IMR-90 (cell line): ENCODE measurements at places on chromosomes 4 and X.

GRCh38 chr4:43423276-43423675 is 530.8 kb downstream of the GRXCR1 start:
- DNase-seq, result no peak

- no peak for DNase-seq
These were observed 328.6 kb upstream of the ARX start for GRCh38 chrX:25344161-25344936.

GRCh38 chrX:51496501-51497291 is at the start of gene NUDT11:
NUDT11 (minus strand) TSS chrX:51496592; CDS start chrX:51496444, 148 bp downstream.
- peak; percentile 72 for DNase-seq

DNA sequence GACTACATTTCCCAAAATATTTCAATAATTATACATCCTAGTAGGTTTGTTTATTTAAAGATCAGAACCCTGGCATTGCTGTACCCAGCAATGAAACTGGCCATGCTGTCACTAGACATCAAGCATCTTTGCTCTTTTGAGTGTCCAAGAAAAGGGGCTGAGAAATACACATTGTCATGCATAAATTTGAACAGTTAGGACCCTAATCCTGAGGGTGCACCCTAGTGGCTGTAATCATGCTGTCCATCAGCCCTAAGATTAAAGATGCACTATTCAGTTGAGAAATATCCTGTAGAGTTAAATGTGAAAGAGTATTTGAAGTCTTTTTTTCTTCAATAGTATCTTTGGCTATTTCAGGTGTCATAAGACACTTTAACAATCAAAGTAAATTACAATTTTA is 108.8 kb downstream of the NFKB1 start:
- DNase-seq, result peak; percentile 12

DNA sequence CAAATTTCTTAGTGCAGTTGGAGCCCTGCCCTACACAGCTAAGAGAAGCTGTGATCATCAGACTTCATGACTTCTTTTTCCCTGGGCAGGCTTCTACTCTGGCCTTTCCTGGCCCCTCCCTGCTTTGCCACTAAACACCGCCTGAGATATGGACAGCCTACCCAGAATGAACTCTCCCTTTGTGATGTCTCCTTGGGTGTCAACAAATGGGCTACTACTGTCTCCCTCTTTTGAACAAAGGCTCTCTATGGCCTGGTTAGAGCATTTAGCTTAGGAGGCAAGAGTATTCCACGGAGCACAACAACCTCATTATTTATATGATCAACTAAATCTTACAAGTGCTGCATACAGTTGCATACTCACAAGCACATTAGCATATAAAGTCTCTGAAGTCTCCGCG is 127.6 kb upstream of the HCCS start:
- no peak for DNase-seq

DNA sequence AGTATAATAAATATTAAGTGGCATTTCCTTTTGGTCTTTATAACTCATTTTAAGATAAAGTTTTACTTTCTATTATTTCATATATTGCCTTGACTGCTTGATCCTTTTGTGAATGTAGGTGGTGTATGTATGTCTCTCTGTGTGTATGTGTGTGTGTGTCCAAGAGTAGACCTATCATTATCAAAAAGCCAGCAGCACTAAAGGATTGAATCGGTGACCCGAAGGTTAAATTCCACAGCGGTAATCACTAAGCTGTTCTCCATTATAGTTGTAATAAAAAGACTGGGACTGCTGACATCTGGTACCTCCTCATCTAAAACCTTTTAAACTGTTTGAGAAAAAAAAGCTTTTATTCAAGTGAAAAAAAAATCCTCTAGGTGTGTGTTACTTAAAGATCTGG is 1014.8 kb downstream of the PCDH7 start:
- DNase-seq, result no peak

DNA sequence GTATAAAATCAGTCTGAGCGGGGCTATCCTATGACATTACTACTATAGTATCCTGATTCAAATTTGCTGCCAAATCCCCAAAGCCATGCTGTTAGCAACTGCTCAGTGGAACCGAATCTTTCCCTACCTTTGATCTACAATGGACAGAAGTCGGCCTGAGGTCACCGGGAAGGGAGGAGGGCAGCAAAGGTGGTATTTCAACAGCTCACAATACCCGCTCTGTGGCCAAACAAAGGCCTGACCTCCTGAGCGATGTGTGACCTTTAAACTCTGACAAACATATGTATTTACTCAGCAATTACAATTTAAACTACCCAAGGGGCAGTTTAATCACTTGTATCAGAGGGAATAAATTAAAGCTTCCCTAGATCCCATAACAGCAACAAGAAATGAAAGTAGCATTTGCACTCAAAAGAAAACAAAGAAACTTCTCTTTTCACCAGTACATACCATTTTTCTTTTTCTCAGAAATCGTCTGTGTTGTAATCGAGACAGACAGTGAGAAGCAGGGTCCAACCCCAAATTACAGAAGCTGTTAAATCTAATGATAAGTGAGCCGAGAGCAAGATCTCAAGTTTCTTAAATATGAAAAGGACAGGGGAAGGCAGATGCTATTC is 11.6 kb upstream of the TMEM128 start:
- no peak for DNase-seq

GRCh38 chr4:126441173-126442035 is 1126.6 kb downstream of the FAT4 start:
- peak; percentile 17 for DNase-seq

- DNase-seq, result peak; percentile 73
These were observed 147.7 kb downstream of the SH3KBP1 start for GRCh38 chrX:19739683-19740082.

DNA sequence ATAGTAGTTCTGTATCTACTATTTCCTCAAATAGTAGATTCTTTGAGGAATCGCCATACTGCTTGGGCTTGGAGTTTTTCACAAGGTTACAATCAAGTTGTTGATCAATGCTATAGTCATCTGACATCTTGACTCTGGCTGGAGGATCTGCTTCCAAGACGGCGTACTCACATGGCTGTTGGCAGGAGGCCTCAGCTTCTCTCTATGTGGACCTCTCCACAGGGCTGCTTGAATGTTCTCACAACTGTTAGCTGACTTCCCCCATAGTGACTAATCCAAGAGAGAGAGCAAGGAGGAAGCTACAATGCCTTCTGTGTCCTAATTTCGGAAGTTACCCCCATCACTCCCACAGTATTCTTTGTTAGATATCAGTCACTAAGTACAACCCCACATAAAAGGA is 10.3 kb downstream of the EGFL6 start:
- DNase-seq, result no peak

GRCh38 chr4:186724058-186724863 is 605 bp upstream of the FAT1 start:
- peak; percentile 49 for DNase-seq

GRCh38 chr4:76108467-76109181 is 34.1 kb downstream of the ART3 start:
- DNase-seq, result no peak

- DNase-seq, result no peak
These were observed 80.8 kb downstream of the SLC7A11 start for GRCh38 chr4:138161351-138161750.

DNA sequence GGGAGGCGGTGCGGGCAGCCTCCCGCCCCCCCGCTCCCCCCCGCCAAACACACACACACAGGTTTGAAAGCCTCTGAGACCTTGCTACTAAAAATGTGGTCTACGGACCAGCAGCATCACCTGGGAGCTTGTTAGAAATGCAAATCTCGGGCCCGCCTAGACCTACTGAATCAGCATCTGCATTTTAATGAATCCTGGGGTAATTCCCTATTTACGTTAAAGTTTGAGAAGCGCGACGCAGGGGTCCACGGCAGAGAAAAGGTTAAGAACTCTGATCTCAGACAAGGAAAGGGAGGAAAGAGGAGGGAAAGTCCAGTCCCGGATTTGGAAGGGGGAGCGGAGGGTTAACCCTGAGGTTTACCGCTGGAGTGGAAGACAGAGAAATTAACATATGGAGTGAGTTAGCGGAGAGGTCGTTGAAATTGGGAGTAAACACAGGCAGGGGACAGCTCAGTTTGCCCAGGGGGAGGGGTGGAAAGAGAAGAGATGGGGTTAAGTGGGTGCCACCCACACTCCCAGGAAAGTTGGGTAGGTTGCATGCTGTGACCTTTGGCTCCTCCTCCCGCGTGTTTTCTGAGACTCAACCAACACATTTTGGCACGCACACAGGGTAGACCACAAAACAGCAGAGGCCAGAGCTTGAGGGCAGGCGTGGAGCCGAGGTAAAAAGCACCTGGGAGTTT is 483.6 kb downstream of the BCOR start:
- no peak for DNase-seq

DNA sequence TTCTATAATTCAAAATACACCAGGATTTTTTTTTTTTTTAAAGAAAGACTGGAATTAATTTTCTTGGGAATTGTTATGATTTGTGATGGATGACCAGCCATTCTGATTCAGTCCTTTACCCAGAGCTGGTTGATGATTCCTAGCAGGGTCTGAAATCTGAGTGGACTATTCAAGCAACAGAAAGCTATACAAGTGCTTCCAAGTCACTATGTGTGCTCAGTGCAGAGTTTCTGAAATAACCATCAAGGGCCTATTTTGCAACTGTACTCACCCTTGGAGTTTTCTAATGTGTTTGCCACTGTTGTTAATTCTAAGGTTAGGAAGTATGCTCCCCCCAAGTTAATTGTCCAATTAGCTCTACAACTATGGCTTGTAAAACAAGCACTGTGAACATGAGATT is 137.7 kb upstream of the RAPGEF2 start:
- no peak for DNase-seq

- peak; percentile 34 for DNase-seq
These were observed 2023.0 kb upstream of the AGA start for GRCh38 chr4:179465131-179465797.

DNA sequence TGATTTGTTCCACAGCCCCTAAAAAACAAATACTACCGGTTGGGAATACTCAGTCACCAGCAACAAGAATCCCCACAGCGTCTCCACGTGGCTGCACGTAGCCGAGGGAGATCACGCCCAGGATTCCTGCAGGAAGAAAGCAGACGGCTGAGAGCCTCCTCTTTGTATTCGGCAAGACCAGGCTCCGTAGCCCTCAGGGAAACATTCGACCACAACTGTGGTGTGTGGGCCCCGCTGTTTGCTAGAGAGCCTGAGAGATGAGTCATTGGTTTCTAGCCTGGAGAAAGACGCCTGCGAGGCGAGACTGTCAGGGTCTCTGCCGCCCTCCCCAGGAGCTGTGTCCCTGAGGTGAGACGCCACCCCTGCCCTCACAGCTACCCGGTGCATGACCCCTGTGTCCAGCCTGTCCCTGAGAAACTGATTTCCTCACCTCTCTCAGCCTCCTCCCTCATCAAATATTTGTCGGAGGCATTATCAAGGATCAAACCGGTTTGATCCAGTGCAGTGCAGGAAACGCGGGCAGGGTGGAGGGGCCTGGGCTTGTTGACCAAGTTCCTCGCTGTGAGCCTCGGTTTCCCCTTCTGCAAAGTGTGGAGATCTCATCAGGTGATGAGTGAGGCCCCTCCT is 4.7 kb upstream of the S100P start:
- DNase-seq, result peak; percentile 94

GRCh38 chrX:143664302-143664701 is 28.4 kb upstream of the SLITRK4 start:
- DNase-seq, result no peak
